ENCODE measurements at places on chromosomes 2 and 18. TPM values are rescaled to one million over a fixed set of nuclear protein-coding genes. Genes with fewer than 3 reads are reported as not detected.

- DNase-seq: no peak
These were observed 9.2 kb downstream of the FKBP1B start for GRCh38 chr2:24058564-24059271.

DNA sequence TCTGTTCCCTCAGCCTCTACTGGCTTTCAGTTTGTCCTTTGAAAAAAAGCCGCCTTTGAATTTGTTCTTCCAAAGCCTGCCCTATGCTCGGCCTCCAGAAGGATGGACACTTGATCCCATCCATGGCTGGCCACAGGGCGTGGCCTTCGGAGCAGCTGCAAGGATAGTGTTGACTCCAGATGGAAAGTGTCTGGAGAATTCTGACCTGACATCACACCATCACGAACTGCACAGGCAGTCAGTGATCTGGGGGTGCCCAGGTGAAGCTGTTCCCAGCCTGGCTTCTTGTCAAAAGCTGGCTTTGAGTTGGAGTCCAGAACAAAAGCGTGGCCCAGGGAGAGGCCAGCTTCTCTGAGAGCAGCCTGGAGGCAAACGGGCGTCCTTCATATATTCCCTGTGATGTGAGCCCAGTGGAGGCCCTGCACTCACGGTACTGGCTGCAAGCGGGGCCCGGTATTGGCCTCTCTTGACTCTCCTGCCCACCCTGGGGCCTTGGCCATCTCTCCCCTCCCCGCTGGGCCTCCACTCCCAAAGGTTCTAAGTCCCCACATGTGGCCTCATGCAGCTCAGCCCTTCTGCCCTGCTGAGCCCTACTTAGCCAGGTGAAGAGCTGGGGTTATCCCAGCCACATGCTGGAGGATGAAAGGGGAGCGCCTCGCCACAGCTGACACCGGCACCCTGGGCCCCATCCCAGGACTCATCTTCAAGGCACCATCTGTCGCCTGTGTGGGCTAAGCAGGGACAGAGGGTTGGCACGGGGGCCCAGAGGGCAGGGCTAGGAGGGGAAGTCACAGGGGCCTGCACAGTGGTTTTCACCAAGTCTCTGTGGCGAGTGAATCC is 20.4 kb upstream of the ATOH8 start:
- DNase-seq: no peak

- DNase-seq: no peak
These were observed 32.6 kb downstream of the FASTKD2 start for GRCh38 chr2:206798000-206798399.

- no peak for DNase-seq
These were observed 347.4 kb upstream of the LRP1B start for GRCh38 chr2:142478206-142478605.

DNA sequence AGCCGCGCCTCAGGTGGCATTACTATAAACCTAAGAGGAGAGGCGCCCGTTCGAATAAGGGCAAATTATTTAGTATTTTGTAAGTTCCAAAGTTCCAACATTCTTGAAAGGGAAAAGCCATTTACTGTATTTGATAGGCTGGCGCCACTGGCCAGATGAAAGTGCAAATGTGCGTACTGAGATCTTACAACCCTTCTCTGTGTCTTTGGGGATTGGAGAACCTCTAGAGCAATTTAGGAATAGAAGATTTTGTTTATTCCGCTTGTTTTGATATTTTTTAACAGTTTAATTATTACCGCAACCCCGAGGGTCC is 467 bp upstream of the WDR35 start:
- DNase-seq: no peak

GRCh38 chr2:126878601-126879000 is 20.1 kb upstream of the TEX51 start:
- DNase-seq: no peak

- DNase-seq: no peak
These were observed 65.7 kb upstream of the SMAD2 start for GRCh38 chr18:47996091-47996541.

- DNase-seq: no peak
These were observed 162.3 kb downstream of the RTN4 start for GRCh38 chr2:54887850-54888545.

- DNase-seq: no peak
These were observed 77.8 kb upstream of the CCDC195 start for GRCh38 chr2:224793946-224794345.

The TMEM200C gene
- total RNA-seq: 0.59 TPM

The SGPP2 gene
- total RNA-seq: 2.0 TPM

The PLEK gene
- total RNA-seq: 137 TPM

The UGT1A8 gene
- total RNA-seq: not detected

The LBX2 gene
- 0.64 TPM for total RNA-seq

The SIX2 gene
- not detected for total RNA-seq

The PAX8 gene
- total RNA-seq: 2.8 TPM
